Pancreas (tissue), 10 donors: ENCODE measurements at places on chromosomes 2 and 18. TPM values are rescaled to one million over a fixed set of nuclear protein-coding genes. Genes with fewer than 3 reads are reported as not detected.

DNA sequence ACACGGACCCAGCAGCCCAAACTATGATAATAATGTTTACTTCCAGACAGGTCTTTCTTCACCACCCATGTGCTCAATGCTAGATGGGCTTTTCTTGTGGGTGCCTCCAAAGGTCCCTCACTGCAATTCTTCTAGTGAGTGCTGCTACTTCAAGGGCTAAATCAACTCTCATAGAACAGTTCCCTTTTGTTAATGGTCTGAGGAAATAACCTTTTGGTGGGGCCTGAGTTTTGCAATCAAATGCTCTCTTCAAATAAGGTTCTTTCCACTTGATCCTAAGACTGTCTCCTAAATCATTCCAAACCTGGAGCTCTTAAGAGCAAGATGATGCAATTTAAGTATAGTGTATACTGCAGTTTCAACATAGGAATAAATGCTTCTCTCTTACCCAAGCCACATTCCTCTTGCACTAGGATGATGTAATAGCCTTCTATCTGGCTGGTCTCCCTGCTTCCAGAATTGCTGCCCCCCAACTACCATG is 6.0 kb downstream of the NEMP2 start:
- no peaks in the 10 kb centered on the region for H3K4me1 ChIP-seq
- no peak overlapping the region for H3K4me3 ChIP-seq
- no peaks in the 10 kb centered on the region for H3K27me3 ChIP-seq
- H3K27ac ChIP-seq, result no peak overlapping the region
- DNase-seq, result no peak

- H3K36me3 ChIP-seq, result no peaks in the 10 kb centered on the region
- no peaks in the 10 kb centered on the region for H3K4me1 ChIP-seq
- H3K4me3 ChIP-seq, result no peak overlapping the region
- no peak overlapping the region for H3K27ac ChIP-seq
- H3K27me3 ChIP-seq, result no peaks in the 10 kb centered on the region
Measured at GRCh38 chr2:141647353-141647752, 483.5 kb downstream of the LRP1B start.

Gene CHRNA1
- polyA plus RNA-seq, result not detected

GRCh38 chr2:84243788-84244733 is 215.0 kb downstream of the SUCLG1 start:
- no peak for DNase-seq
- H3K36me3 ChIP-seq, result no peaks in the 10 kb centered on the region
- H3K27me3 ChIP-seq, result no peaks in the 10 kb centered on the region
- H3K27ac ChIP-seq, result no peak overlapping the region
- H3K4me1 ChIP-seq, result no peaks in the 10 kb centered on the region

DNA sequence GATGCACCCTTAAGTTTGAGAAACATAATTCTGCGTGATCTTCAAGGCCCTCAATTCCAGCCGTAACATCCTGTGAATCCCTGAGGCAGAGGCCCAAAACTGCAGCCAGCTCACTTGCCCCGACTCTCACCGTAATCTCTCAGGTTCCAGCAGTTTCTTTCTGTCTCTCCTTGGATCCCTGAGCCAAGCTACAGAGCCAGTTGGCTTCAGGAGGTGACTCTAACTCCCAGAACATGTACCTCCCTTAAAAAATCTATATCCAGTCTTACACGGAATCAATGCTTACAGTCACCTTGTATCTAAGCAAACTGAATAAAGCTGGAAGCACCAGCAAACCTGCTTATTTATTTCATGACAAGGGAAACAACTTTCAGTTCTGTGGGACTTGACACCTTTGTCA is 300.4 kb downstream of the SETBP1 start:
- no peak for DNase-seq
- H3K36me3 ChIP-seq, result no peaks in the 10 kb centered on the region
- H3K4me3 ChIP-seq, result no peak overlapping the region
- no peak overlapping the region for H3K27ac ChIP-seq

Gene EVX2
- polyA plus RNA-seq, result 0.02 TPM

- no peak for DNase-seq
- H3K4me1 ChIP-seq, result no peaks in the 10 kb centered on the region
- H3K4me3 ChIP-seq, result no peak overlapping the region
- no peaks in the 10 kb centered on the region for H3K36me3 ChIP-seq
- H3K27me3 ChIP-seq, result no peaks in the 10 kb centered on the region
Measured at GRCh38 chr2:70356941-70357683, 55.2 kb upstream of the FAM136A start.

GRCh38 chr18:501406-501714 is 859 bp upstream of the COLEC12 start:
- no peak overlapping the region for H3K4me3 ChIP-seq
- peaks cover 4% of the 10 kb centered on the region for H3K27me3 ChIP-seq
- no peaks in the 10 kb centered on the region for H3K36me3 ChIP-seq
- no peak overlapping the region for H3K27ac ChIP-seq
- DNase-seq, result no peak

- no peak overlapping the region for H3K27ac ChIP-seq
- no peaks in the 10 kb centered on the region for H3K4me1 ChIP-seq
- no peak overlapping the region for H3K4me3 ChIP-seq
- no peak for DNase-seq
Measured at GRCh38 chr2:44676379-44676778, 265.1 kb upstream of the SIX3 start.

DNA sequence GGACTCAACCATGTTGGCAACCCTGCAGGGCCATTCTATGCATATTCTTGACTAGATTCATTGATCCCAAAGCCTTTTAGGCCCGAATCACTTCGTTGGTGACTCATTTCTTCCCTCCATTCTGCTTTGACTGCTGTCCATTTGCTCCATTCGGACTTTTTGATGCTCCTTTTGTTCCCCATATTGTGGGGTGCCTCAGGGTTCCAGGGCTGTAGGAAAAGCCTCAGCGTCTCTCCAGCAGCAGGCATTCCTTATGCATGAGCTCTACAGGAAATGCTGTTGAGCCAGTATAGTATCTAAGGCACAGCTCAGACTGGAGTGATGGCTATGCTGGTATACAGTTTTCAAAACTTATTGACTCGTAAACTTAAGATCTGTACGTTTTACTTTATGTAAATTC is 292.6 kb downstream of the PRKCE start:
- H3K4me3 ChIP-seq, result no peak overlapping the region
- no peak overlapping the region for H3K27ac ChIP-seq
- H3K4me1 ChIP-seq, result no peaks in the 10 kb centered on the region

Gene ALLC
- polyA plus RNA-seq, result 0.68 TPM
